RPMI8226 (cell line): ENCODE measurements at places on chromosomes 7 and 10.

DNA sequence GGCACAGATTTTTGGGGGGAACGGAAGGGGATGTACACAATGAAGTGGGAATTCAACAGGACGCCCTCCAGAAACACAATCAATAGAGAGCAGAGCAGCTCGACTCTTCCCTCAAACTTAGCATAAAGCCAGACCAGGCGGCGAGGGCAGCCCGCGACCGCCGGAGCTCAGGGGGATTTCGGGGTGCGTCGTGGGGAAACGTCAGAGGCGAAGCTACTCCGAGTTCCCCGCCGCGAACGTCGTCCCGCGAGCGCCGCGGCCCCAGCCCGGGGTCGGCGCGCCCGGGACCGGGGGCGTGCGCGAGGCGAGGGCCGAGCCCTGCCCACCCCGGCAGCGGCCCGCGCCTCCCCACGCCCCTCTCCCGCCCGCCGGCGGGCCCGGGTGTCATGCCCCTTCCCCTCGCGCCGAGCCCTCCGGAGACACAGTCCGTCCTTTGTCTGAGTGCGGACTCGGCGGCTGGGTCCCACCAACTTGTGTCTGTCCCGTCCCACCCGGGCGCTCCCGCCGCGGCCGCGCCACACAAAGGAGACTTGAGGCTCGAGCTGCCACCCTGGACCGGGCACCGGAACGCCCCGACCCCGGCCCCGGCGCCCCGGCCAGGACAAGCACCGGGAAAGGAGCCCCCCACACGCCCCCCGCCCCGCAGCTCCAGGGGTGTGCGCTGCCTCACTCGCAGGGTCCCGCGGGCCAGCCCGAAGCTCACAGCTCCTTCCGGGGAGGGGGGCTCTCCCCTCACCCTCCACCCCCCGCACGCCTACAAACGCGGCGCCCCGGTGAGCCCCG is 634 bp downstream of the EZH2 start:
- DNase-seq, result peak; percentile 59

DNA sequence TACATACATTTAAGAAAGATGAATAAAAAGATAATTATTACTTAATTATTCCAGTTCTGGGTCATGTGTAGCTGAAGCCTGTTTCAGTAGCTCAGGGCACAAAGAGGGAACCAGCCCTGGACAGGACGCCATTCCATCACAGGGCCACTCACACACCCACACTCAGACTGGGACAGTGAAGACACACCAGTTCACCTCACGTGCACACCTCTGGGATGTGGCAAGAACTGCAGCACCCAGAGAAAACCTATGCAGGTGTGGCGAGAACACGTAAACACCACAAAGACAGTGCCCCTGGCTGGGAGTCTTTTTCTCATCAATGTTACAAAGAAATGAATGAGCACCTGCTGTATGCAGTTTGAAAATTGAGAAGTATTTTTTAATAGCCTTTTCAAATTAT is 1.6 kb upstream of the IDI1 start:
- DNase-seq, result peak; percentile 87

DNA sequence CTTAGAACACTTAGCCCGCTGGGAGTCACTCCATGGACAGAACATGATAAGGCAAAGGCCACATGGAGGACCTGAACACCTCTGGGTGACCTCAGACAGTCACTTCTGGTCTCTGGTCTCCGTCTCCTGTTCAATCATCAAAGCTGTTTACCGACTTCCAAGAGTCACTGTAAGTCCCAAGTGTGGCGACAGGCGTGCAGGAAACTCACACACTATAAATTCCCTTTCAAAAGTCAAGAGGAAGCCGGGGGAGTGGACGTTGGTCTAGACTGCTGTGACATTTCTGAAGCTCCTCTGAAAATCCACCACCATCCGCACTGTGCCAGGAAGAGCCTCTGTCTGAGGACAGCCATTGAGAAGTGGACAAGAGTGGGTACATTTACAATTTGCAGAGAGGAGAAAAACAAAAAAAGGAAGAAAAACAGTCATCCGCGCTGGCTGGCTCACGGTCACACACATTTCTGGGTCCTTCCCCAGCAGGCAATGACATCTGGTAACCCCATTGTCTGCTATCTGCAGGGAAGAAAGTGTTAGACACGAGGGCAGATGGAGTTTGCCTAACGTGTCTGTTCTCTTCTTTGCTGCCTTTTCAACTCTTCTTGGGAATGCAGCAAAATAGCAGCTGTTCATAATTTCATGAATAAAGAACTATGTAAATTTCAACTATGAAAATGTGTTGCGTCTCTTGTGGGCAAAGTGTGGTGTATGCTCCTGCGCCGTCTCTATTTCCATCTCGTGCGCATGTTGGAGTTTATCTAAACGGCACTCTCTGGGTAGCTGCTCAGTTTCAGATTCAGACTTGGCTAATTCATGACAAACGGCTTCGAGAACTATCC is 32.9 kb upstream of the CUX1 start:
- DNase-seq, result no peak

- DNase-seq, result peak; percentile 83
Measured at GRCh38 chr7:128783143-128783861, 7.7 kb upstream of the OPN1SW start.

DNA sequence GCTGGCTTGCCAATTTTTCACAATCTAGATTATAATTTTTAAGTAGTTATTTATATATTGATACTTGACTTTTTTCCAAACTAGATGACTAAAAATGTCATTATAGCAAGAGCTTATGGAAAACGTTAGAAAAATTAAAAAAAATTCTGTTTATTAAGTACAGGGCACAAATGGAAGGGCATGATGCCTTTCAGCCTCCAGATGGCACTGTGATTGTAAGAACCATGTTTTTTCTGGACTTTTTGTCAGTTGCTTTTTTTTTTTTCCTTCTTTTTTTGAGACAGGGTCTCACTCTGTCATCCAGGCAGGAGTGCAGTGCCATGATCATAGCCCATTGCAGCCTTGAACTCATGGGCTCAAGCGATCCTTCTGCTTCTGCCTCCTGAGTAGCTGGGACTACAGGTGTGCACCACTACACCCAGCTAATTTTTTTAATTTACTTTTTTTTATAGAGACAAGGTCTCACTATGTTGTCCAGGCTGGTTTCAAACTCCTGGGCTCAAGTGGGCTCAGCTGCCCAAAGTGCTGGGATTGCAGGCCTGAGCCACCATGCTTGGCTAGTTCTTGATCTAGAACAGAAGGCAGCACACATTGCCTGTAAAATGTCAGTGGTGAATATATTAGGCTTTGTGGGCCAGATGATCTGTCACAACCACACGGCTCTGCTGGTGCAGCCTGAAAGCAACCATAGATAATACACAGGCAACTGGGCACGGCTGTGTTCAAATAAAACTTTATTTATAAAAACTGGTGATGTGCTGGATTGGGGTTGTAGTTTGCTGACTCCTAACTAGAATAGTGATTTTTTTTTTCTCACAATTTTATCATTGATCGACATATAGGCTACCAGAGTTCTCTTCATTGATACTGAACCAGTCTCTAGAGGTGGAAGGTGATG is 27.4 kb downstream of the UCMA start:
- no peak for DNase-seq

GRCh38 chr7:3888096-3888495 is 587.0 kb downstream of the SDK1 start:
- DNase-seq, result no peak

DNA sequence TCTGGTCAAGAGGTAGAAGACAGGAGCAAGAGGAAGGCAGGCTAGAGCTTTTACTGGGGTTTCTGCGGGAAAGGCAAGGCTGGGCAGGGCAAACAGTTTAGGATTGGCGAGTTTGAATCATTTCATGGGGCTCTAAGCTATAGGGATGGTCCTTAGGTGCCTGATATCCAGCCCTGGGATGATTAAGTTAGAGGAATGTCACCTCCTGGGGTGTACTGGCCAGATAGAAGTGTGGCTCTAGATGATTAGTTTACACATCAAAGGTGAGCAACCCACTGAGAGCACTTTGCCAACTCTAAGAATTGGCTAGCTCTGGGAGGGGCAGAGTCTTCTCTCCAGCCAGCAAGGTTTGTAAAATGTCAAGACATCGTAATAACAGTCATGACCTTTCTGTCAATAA is 52.4 kb downstream of the ZNF365 start:
- no peak for DNase-seq

- DNase-seq, result no peak
Measured at GRCh38 chr10:10785627-10786026, 232.0 kb upstream of the CELF2 start.

DNA sequence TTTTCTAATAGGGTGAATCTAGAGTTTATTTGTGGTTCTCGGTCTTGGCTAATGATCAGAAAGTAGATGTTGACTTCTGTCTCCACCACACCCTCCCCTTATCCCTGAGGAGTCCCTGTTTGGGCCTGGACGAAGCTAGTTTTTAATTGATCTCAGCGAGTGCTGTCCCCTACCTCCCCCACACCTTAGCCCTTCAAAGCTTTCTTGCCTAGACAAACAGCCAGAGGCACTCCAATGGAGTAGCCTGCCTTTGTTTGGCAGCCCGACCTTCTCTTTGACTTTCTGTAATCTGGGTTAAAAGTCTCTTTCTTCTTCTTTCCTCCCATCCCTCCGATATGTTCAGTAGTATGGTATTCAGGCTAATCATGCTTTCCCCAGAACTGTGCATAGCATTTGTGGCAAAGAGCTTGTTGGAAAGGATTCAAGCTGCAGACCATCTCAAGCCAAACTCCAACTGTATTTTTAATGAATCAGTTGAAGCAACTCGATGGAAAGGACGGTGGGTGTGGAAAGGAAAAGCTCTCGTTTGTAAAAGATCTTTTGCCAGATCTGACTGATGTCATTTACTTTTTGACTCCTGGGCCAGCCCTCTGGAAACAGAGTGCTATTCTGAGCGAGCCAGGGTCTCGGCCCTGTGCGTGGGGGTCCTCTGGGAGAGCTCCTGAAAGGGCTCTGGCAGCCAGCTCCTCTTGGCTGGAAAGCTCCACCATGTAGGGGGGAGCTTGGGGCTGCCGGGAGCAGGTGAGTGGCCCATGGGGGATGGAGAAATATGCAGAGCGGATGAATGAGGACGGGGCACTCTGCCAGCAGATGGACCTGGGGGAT is 4.5 kb downstream of the FAM180A start:
- no peak for DNase-seq

GRCh38 chr10:126892226-126893175 is 12.7 kb upstream of the DOCK1 start:
- peak; percentile 33 for DNase-seq

DNA sequence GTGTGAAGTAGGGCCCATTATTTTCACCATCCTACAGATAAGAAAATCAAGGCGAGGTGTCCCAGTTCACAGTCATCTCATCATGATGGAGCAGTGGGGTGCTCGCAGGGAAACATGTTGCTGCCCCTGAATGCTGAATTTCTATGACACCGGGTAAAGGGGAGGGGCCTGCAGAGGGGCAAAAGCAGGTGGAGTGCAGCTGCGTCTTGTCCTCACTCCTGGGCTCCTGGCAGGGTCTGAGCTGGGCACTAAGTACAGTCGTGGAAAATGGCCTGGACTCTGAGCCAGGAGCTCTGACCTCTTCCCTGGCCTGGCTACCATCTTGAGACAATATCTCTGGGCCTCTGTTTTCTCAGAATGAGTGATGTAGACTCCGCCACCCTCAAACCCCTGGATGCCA is 253.1 kb upstream of the PITRM1 start:
- DNase-seq, result no peak

GRCh38 chr7:131619336-131620305 is 63.2 kb upstream of the PODXL start:
- DNase-seq, result peak; percentile 74

GRCh38 chr7:6096581-6096980 is 65.4 kb downstream of the ANKRD61 start:
- no peak for DNase-seq

- no peak for DNase-seq
Measured at GRCh38 chr7:114760477-114760876, 161.4 kb upstream of the MDFIC start.

GRCh38 chr10:59561477-59562121 is 148.1 kb downstream of the SLC16A9 start:
- DNase-seq, result no peak

- no peak for DNase-seq
Measured at GRCh38 chr10:71990706-71991269, 26.6 kb downstream of the CHST3 start.

DNA sequence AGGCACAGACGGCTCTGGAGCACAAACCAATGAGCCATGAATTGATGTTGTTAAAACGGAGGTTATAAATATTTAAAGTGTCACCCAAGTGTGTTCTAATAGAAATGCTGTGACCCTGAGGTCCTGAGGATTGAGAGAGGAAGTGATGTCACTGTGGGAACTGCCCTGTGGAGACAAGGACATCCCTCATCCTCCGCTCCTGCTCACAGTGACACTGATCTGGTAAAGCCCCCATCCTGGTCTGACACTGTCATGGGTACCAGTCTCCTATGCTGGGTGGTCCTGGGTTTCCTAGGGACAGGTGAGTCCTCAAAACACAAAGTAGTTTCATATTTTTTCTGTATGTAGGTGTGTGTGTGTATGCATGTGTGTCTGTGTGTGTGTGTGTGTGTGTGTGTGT is 237.9 kb upstream of the PRSS1 start:
- DNase-seq, result no peak

GRCh38 chr10:4306871-4307270 is 519.1 kb upstream of the AKR1E2 start:
- no peak for DNase-seq

- DNase-seq, result no peak
Measured at GRCh38 chr7:96004578-96004977, 232.2 kb downstream of the DYNC1I1 start.

DNA sequence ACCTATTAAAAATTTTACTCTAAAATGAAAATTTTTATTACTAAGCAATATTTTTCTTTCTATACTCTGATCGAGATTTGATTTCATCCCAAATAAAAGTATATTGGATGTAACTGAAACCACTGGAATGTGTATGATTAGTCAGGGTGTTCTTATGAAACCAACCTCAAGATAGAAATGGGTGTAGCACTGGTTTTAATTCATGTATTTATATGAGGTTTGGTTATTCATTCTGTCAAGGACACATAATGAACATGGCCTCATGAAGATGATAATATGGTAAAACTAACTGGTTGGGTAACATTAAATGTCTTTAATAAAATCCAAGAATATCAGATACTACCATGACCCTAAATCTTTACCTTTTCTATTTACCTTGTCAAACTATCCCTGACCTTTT is 197.7 kb downstream of the SEMA3A start:
- no peak for DNase-seq

DNA sequence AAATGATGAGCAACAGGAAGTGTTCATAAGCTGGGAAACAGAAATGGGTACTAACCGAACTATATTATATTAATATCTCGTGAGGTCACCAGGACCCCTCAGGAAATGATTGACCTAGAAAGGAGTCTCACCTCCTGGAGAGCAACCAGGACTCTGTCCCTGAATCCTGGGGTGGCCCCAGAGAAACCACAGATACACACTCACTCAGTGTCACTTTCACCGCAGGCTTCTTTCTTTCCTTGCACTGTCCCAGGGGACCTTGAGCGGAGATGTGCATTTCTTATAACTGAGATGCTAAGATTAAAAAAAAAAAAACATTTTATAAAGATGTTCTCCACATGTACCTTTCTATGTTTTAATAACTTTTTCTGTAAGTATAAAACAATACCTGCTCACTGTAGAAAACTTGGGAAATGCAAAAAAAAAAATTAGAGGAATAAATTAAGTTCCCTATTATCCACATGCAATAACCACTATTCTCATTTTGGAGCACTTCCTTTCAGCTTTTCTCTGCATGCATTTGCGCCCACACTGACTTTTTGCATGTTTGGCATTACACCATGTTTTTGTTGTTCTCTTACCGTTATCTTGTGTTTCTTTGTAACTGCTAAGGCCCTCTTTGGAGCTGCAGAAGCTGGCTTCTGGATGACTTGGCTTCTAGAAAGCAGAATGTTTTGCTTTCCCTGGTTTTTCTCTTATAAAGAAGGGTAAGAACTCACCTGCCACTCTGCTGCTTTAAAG is 15.0 kb downstream of the NOD1 start:
- DNase-seq, result no peak
